Stromal cell of bone marrow (primary cell): ENCODE measurements at places on chromosomes 1 and 21.

DNA sequence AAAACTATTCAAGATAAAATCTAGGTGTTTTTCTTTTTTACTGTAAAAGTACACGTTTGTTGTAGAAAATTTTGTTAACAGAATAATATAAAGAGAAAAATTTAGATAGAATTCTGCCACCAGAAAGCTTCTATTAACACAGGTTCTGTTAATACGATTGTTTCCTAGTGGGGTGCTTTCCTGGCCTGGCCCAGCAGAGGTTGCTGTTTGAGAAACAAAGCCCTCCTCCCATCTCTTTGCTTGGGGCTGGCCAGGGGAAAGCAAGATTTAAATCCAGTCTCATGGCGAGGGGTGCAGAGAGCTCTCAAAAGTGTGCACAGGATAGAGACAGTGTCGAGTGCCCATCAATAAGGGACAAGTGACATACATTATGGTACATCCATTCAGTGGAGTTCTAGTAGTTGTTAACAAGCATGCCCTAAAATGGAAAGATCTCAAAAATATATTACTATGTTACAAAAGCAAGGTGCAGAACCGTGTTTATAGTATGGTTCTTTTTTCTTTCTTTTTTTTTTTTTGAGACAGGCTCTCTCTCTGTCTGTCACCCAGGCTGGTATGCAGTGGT lies 14.6 kb upstream of the ACBD3 start:
- DNase-seq, result no peak

DNA sequence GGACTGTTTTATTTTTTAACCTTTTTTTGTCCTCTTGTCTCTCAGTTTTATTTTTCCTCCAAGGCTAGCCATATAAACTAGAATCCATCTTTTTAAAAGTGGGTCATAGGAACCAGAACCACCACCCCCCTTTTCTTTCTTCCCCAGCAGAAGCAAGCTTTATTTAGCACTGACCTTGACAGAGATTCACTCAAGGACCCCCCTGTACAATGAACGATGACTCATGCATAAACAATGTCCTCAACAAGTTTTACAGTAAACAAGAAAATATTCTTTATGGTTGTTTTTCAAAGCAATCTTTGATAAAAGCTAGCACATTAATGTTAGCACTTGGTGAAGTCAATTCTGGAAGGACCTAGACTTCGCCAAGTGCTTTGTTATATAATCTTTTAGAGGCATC lies 14.1 kb downstream of the PKN2 start:
- DNase-seq, result no peak

- DNase-seq, result no peak
Observed at GRCh38 chr21:33937931-33938339, 22.3 kb upstream of the ATP5PO start.

GRCh38 chr1:216238844-216239243 lies 184.4 kb downstream of the USH2A start:
- no peak for DNase-seq

GRCh38 chr1:14535619-14536355 lies 62.7 kb upstream of the KAZN start:
- no peak for DNase-seq

DNA sequence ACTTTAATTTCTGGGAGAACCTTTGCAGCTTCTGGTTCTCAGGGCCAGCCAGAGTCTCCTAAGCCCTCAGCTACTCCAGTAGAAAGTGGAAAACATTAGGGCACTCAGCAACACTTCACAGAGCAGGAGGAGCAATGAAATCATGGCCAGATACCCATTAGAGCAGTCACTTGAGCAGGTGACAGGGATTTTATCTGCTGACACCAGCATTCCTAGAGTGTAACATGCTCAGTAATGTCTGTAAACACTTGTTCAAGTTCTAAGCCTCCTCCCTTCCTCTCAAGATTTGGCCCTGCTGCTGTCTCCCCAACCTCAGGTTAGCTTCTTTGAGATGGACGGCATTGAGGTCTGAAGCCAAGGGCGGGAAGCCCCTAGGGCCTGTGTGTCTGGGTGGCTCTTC lies 218.0 kb downstream of the GRIK3 start:
- no peak for DNase-seq

- DNase-seq, result no peak
Observed at GRCh38 chr1:54884135-54884586, 2.8 kb downstream of the DHCR24 start.

DNA sequence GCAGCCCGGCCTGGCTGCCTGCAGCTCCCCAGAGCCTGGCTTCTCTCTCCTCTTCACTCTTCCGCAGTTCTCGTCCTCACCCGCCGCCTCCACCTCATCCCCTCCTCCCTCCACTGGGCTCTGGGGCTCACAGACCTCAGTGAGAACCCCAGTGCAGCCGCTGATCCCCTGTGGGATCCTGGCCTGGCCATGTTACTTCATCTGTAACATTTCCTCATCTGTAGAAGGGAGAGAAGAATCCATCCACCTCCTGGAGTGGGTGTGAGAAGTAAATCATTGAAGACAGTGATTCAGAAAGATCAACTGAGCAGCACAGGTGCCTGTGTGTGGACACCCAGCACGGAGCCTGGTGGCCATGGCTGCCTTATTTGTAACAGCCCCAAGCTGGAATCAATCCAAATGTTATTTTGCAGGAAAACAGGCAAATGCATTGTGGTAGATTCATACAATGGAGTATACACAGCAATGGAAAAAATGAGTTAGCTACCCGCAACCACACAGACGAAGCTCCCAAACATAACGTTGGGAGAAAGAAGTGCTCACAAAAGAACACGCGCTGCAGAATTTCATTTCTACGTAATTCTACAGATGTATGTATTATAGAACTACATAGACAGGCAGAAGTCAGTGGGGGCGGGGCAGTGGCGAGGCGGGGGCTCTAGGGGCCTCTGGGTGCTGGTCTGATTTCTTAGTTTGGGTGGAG lies 8.7 kb downstream of the LAPTM5 start:
- DNase-seq, result no peak

- DNase-seq, result no peak
Observed at GRCh38 chr1:234271243-234271606, 102.0 kb upstream of the COA6 start.

DNA sequence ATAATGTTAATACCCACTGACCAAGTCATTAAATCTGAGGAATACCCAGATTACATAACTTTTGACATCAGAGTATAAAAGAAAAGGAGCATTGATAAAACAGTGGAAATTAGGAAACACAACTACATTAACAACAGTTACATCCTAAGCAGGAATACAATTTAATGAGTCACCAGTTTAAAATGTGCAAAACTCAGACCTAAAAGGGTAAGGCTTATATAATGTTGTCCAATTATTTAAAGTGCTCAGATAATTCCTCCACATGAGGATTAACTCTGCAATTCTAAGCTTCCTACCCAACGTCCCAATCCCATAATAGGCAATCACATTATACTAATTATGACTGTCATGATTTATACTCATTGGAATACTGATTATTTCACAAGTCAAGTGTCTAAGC lies 50.5 kb downstream of the ABL2 start:
- no peak for DNase-seq
